NCI-H146 (cell line): ENCODE measurements at places on chromosomes 13 and 19.
A peak's percentile ranks its signal among the peaks of the same experiment; 100 is the strongest.

GRCh38 chr13:52345631-52346251 lies 60.2 kb downstream of the THSD1 start:
- no peak for DNase-seq

DNA sequence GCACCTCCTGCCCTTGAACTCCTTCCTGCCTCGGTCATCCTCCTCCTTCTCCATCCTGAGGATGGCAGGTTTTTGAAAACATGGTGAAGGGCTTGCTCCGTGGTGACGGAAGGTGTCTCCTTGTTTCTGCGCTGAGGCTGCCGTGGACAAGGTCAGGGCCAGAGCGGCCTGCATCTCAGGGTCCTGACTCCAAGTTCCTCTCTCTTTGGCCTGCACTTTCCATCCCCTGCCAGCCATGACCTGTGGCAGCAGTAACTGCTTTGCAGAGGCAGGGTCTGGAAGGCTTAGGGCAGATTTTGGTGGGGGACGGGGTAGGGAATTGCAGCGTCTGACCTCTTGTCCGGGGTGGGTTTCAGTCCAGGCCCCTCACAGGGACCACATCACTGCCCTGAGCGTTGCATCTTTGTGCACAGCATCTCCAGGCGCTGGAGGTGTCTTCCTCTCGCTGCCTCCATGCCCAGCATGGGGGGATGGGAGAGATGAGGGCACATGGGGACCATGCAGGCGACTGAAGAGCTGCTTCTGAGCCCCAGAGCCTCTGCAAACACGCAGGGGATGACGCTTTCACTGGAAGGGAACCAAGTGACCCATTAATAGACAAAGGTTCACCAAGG lies 216.8 kb downstream of the TEX29 start:
- no peak for DNase-seq

GRCh38 chr13:76992548-76993001 lies 694 bp downstream of the CLN5 start:
- DNase-seq = peak; percentile 53

DNA sequence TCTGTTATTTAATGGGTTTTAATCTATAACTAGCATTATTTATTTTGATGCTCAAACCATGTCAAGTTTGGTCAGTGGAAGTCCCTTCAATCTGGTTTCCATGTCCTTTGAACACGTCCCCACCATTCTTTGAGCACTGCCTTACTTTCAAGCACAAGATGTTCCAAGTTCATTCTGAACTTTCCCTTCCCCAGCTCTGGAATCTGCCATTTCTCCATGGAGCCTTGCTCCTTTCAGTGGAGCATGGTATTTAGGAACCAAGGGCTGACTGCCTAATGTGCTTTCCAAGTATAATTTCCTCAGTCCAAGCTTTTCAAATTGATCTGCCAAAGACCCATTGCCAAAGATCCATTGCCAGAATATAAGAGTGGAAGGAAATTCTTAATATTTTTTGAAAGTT lies 1.1 kb upstream of the ZNF546 start:
- no peak for DNase-seq

- peak; percentile 93 for DNase-seq
These were observed 3.5 kb downstream of the LYPD5 start for GRCh38 chr19:43798546-43799409.

GRCh38 chr19:15075806-15076205 lies 6.2 kb upstream of the OR1I1 start:
- no peak for DNase-seq

GRCh38 chr19:58277748-58278540 lies 811 bp upstream of the ZNF8 start:
- DNase-seq = no peak

GRCh38 chr13:102686024-102686423 lies 8.8 kb downstream of the METTL21C start:
- no peak for DNase-seq

DNA sequence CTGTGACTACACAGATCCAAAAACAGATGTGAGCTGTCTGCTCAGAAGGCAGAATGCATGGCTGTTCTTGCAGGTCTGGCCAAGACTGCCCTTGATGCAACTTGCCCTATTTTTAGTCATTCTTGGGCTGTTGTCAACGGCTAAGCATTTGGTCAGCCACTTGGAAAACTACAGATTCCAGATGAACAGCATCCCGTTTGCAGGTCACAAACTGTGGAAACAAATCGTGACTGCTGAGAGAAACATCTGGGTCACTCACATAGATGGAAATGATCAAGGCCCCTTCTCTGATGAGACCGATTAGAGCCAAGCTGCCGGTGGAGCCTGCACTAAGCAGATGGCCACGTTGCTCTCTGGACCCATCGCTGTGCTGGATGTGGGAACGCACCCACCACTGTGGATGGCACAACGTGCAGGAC lies 15.4 kb upstream of the METTL21C start:
- DNase-seq = no peak

GRCh38 chr19:12133069-12133468 lies 7.1 kb downstream of the ZNF20 start:
- no peak for DNase-seq

GRCh38 chr13:39655041-39655568 lies 357 bp upstream of the COG6 start:
- DNase-seq = no peak

DNA sequence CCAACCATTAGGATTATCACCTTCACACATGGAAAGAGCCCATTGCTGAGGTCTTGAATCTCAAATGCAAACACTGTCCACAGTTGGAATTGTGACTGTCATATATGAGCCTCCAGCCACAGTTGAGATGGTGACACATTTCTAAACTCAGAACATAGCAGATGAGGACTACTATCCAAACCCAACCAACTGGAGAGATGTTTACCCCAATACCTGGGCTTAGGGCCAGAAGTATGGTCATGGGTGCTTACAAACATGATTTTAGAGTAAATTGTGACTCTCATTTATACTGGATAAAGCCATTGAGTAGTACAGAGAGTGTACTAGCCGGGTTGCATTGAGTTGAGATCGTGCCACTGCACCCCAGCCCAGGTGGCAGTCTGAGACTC lies 14.0 kb upstream of the ZNF681 start:
- no peak for DNase-seq

GRCh38 chr13:100546713-100547405 lies 41.7 kb downstream of the GGACT start:
- DNase-seq = no peak

DNA sequence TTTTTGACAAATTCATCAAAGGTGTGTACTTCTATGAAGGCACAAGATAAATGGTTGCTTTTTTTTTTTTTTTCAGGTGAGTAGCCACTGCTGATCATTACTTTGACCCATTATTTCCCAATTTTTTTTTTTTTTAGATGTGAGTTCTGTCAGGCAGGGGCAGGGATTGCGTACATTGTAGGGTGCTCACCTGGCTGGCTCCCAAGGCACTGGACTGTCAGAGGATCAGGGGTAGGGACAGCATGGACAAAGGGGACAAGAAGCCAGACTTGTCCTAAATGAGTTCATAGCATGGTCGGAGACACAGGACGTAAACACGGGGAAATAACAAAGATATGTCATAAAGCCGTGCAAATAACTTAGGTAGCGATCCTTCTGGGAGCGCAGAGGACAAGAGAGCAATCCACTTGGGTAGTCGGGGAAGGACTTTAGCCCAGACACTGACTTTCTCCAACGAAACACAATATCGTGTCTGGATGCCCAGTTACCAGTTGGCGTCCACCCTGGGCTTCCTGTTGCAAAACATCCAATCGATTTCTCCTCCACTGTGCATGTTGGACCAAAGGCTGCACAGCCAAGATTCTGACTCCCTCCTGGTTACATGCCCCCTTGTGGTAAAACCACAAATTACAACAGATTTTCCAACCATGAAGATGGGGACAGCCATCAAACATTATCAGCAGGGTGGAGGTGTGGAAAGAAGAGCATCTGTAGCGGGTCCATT lies 27.5 kb upstream of the KATNAL1 start:
- peak; percentile 85 for DNase-seq

GRCh38 chr19:31708520-31708919 lies 359.3 kb upstream of the TSHZ3 start:
- no peak for DNase-seq

DNA sequence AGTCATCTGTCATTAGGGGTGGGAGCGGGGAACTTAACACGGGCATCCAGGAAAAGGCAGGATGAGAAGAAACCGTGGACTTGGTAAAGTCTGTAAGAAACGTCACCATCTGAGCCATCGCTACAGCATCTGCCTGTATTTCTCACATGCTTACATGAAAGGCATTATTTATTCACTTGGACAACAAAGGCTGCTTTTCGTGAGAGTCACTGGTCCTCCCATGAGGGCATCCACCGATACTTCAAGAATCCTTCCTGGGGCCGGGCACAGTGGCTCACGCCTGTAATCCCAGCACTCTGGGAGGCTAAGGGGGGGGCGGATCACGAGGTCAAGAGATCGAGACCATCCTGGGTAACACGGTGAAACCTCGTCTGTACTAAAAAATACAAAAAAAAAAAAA lies 16.1 kb downstream of the ZNF446 start:
- no peak for DNase-seq

DNA sequence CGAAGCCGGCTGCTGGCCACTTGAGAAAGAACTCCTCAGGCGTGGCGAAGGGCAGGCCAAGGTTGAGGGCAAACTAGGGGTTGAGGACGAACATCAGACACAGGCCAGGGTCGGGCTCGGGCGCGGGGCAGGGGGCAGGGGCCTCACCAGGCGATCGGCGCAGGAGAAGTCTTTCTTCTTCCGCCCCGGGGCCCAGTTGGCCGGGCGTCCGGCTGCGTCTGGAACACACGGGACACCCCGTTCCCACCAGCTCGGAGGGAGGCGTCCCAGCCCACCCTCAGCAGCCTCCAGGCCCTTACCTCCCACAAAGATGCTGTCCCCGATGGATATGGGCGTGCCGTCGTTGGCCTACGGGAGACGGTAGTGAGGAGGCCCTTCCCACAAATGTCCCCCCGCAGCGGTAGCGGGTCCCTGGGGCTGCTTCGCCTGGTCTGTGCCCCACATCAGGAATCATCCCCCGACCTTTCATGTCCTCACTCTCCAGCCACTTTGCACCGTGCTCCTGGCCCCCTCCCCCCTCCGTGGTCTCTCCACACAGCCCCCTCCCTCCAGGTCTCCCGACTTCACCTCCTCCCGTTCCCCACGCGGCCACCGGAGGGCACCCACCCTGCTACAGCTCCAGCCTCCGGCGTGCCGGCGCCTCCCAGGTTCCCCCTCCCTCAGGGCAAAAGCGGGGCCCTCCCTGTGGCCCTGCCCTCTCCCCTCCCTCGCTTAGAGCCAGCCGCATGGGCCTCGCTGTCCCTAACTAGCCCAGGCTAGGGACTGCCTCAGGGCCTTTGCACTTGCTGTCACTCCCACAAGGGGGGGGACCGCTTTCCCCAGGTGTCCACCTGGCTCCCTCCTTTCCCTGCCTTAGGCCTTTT lies 4.8 kb downstream of the PNKP start:
- peak; percentile 30 for DNase-seq

GRCh38 chr19:51887522-51888498 lies at the start of gene ZNF577:
ZNF577 (minus strand) TSS chr19:51887951; CDS start chr19:51880382, 7,569 bp downstream.
- no peak for DNase-seq

- no peak for DNase-seq
These were observed 20.3 kb downstream of the TNFSF9 start for GRCh38 chr19:6551091-6551490.

GRCh38 chr13:112964971-112965492 lies 4.0 kb upstream of the MCF2L start:
- DNase-seq = no peak

DNA sequence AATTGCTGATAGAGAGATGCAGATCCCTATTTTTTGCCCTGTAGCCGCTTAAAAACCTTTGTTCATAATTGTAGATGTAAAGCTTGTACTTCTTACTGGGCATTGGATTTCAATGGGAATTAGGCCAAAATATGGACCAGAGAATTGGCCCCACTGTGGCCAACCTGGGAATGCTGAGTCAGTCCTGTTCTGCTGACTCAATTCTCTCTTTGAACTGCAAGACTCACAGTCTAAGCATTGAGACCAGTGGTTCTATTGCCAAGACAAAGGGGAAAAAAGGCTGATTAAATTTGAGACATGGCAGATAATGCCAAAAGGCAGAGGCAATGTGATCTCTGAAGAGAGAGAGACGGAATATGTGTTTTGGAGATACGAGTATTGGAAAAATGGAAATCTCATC lies 72.5 kb upstream of the UBL3 start:
- DNase-seq = no peak

DNA sequence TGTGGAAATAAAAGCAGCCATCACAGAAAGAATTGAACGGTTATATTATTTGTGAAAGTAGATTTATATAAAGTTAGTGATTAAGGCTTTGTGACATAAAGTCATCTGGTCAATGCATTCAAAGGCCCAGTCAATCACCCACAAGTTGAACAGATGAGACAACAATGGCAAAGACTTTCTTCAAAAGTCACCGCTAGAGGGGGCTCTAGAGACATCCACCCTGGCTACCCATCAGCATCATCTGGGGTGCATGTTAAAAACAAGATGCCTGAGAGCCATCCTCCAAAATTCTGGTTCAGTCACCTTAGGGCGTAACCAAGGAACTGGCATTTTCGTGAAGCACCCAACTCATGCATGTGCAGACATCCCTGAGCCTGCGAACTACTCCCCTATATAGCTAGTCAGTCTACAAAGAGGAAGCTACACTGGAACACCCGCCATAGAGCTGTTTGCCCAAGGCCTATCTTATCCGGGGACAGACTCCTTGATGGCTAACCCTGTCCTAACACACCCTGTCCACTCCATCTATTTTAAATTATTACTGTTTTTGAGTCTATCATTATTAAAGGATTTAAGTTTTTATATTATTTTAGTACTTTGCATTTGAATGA lies 970.5 kb downstream of the UQCRFS1 start:
- peak; percentile 18 for DNase-seq

- peak; percentile 19 for DNase-seq
These were observed 168.3 kb downstream of the PCDH20 start for GRCh38 chr13:61247149-61247936.

DNA sequence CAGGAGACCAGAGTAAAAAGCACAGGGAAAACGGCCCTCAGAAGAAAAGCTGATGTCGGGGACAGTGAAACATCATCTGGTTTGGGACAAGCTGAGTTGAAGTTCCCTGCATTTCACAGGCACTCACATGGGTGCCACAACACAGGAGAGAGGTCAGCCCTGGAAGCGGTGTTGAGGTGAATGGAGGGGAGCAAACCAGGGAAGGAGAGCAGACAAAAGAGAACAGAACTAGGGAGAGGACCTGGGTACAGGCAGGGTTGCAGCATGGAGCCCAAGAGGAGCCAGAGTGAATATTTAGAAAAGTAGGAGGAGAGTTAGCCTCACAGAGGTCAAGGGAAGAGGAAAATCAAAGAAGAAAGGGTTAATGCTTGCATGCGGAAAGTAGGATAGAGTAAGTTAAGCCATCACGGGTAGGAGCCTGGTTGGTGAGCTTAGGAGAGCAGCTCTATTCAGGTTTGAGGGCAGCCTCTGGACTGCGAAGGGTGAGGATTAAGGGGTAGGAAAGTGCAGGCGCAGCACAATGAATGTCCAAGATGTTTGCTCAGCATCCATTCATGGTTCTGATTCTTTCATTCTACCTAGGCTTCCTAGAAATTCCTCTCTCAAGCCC lies 15.5 kb downstream of the FAM216B start:
- no peak for DNase-seq

- no peak for DNase-seq
These were observed 53.7 kb downstream of the LACC1 start for GRCh38 chr13:43933378-43933777.

- no peak for DNase-seq
These were observed 158.1 kb downstream of the ZNF486 start for GRCh38 chr19:20325151-20325550.

GRCh38 chr19:30662211-30662861 lies 290.2 kb downstream of the ZNF536 start:
- no peak for DNase-seq

GRCh38 chr13:40069173-40070044 lies 413.9 kb downstream of the COG6 start:
- peak; percentile 39 for DNase-seq

GRCh38 chr13:25171517-25172302 lies at the start of gene AMER2:
AMER2 (minus strand) TSS chr13:25172288; CDS start chr13:25171619, 669 bp downstream.
- DNase-seq = peak; percentile 78
